ENCODE measurements at places on chromosomes 7 and 10.

DNA sequence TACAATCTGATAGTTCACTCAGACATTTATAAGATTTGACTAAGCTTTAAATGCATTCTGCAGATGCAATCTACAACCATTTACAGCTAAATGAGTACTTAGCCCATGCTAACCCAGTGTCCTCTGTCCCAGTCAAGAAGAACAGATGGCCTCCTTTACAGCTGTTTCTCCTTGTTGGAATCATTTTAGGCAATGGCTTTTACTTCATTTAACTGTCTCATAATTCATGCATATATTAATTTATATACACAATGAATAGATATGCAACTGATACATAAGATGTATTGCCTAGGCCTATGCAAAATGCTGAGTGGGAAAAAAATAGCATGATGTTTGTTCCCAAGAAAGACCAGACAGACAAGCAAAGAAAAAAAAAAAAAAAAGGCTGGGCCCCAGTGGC, 82.2 kb downstream of the TSPAN12 start:
- DNase-seq, result no peak

DNA sequence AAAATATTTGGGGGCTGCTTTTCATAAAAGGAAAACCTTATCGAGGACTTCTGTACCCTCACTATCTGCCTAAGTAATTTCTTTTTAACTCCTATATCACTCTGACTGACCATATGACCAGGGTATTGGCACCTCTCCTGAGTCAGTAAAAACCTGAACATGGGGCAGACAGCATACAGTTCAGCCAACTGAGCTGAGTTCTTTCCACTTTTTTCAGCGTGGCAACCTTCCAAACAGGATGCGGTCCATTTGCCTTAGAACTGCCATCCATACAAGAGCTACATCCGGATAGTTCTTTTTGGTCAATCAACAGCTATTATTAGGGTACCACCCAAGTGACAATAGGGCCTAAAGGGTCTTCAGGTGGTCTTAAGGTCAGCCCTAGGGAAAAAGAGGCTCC, 122.6 kb downstream of the MARCHF5 start:
- no peak for DNase-seq

DNA sequence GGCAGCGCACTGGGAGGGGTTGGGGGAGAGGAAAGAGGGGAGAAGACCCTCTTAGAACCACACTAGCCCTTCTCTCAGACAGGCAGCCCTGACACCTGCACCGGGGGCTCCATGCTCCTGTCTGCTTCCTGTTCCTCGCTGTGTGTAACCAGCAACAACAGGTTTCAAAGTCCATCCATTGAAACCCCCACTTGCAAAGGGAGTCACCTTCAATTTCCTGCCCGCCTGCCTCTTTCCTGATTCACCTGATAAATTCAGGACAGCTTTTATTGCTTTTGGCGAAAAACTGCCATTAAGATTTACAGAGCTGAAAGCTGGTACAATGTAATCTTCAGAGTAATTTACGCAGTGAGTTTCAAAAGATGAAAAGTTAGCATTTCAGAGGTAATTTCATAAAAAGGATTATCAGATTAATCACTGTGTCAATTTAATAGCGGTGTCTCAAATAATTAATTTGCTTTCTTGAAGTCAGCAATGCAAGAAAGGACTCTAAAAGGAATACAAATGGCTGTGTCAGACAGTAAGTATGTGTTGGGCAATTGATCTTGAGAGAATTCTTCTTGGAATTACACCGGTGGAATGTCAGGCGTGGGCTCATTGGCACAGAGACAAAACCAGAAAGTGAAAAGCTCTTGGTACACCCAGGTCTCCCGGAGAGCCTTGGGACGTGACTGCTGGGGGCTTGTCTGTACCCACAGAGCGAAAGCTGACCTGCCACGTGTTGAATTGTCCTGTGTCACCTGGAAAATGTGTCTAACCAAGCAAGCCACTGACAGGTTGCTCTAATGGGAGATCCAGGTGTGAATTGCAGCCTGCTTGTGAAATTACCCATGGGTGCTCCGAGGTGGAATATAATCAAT, 60.7 kb downstream of the TMEM209 start:
- DNase-seq, result no peak

- no peak for DNase-seq
Observed at GRCh38 chr10:101293007-101293723, 60.8 kb upstream of the BTRC start.

DNA sequence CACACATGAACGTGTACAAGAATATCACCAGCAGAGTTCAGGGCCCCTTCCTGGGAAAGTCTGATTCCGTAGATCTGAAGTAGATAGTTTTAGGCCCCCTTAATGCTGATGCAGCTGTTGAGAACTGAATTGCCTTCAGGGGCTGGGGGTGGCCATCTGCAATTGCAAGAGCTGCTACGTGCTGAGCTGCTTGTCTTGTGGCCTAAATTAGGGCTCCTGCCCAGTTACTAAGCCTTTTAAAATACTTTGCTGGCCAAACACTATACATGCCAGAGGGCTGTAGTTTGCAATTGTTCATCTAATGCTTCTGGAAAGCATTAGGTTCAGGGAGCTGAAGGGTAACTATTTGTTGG, 71.7 kb downstream of the TMEM178B start:
- DNase-seq, result no peak

GRCh38 chr7:46625032-46625431, 704.0 kb upstream of the IGFBP3 start:
- DNase-seq, result no peak

DNA sequence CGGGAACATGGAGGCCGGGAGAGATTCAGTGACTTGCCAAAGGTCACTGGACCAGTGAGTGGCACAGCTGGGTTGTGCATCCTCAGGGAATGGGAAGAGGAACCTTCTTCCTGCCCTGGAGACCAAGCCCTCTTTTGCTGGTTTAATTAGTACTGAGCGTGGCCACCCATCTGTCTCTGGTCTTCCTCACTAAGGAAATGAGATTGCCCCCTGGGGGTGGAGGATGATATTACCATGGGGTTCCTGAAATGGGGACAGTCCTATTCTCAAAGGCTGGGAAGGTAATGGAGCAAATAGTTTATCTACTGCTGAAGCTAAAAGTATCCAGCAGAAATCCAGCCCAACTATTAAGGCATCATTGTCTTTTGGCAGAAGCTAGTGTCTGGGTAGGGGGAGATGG, 98.6 kb upstream of the FGFR2 start:
- no peak for DNase-seq

GRCh38 chr10:21509341-21510240, 15.9 kb downstream of the SKIDA1 start:
- DNase-seq, result no peak

DNA sequence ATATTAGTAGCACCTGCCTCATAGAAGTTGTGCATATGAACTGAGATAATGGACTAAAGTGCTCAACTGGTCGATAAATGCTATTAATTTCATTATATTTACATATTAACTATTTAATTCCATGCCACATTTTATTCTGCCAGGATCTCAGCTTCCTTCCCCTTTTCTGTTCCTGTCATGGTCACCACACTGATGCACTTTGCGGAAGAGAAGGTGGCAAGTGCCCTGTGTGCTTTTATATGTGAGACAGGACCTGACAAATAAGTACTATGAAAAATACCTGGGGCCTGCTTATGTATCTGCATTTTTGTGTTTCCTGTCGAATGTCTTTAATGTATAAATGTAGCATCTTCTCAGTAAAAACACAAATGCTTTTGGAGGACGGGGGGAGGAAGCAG, 12.2 kb downstream of the ATP6V0E2 start:
- no peak for DNase-seq

GRCh38 chr7:153657182-153657800, 394.9 kb upstream of the DPP6 start:
- no peak for DNase-seq

GRCh38 chr7:101896941-101897340, 79.5 kb downstream of the CUX1 start:
- DNase-seq, result no peak

DNA sequence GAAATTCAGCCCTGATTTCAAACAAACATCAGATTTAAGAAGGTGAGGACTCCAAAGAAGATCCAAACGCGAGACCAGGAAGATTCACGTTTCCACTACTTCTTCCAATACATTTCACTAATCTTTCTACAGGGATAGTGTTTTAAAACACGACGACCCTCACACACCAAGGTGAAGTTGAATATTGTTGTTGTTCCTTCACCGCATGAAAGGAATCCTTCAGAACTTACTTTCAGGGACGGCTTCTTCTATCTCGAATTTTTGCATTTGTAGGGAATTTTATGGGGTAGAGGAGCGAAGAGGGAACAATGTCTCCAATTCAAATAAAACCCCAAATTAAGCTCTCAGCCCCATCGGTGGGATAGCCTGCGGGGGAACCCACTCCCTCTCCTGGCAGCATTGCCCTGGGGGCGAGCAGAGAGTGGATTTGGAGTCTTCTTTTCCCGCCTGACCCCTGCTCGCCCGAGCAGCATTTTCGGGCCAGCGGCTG, 1.5 kb upstream of the GATA3 start:
- DNase-seq, result no peak

DNA sequence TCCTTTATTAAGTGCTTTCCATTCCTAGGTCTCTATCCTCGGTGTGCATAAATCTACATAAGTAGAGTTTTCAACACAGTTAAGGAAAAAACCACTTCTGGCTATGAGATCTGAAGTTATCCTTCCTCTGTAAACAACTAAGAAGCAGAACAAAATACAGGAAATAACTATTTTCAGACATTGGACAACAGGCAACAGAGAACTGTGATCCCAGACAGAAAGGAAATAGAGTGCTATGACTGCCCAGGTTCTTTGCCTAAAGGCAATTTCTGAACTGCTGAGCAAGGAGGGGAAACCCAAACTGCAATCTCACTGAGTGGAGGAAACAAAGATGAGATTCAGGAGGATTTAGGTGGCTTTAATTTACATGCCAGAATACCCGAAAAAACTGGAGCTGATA, 285.4 kb downstream of the SNX13 start:
- no peak for DNase-seq

- no peak for DNase-seq
Observed at GRCh38 chr7:140433396-140433795, 29.5 kb downstream of the RAB19 start.

- DNase-seq, result no peak
Observed at GRCh38 chr7:129557686-129558481, 53.6 kb upstream of the NRF1 start.

DNA sequence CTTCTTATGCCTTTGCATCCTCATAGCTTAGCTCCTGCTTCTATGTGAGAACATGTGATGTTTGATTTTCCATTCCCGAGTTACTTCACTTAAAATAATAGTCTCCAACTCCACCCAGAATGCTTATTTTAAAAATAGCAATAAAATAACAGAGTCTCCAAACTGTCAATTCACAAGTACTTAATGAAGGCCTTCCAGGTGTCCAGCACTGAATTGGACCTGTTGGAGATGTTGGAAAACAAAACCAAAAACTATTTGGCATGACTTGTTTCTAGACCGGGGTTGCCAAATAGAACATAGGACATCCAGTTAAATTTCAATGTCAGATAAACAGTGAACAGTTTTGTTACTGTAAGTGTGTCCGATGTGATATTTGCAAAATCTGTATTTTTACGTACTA, 208.1 kb upstream of the DKK1 start:
- no peak for DNase-seq

- no peak for DNase-seq
Observed at GRCh38 chr10:3117486-3117885, 50.1 kb downstream of the PFKP start.
